AG08395 (cell line): ENCODE measurements at places on chromosomes 2 and 18.

DNA sequence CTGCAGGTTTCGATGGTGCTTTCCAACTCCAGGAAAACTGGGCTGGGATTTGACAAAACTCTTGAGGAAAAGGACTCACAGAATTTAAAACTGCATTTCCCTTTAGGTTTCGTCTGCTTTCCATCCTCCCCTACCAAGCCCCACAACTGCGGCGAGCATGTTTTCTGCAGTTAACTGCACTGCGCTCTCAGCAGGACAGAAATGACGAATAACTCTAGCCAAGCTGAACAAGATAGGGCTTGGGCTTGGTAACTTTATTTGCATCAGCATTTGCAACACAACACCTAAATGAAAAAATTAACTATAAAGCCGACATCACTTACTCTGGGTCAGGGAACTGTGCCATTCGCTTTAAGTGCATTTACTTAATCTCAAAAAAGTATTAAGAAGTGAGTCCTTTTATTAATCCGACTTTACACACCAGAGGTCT lies 669 bp upstream of the PIKFYVE start:
- peak; percentile 13 for DNase-seq

DNA sequence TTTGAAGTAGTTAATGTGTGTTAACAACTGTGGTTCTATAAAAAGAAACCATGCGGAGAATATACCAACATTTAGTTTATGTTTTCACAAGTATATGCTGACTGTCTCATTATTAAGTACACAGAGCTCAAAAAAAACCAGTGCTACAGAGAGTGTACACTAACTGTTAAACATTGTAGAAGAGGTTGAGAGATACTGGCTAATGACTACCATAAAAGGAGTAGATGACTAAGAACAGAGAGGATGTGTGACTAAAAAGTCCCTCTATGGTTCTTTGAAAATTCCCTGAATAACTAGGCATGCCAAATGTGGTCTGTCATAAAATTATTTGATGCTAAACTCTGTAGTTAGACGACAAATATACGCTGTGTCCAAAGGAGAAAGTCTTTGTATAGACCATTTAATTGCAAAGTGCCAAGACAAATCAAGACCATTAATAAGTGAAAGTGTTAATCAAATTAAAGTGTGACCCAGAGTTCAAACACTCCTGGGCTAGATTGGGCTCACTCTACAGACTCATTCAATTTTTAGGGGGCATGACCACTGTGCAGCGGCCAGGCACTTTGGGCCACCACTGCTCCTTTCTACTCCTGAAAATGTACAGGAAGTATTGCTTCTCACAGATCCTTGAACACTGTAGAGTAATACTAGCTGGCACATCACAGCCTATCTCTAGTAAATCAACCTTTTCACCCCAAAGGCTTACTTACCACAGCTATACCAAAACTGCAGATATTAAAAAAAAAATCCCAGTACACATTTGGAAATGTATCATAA lies 45.1 kb upstream of the SERTAD2 start:
- DNase-seq = peak; percentile 89

- DNase-seq = no peak
Observed at GRCh38 chr2:221524158-221524557, 47.9 kb downstream of the EPHA4 start.

GRCh38 chr18:36321658-36322407 lies 24.3 kb downstream of the FHOD3 start:
- DNase-seq = peak; percentile 35

- no peak for DNase-seq
Observed at GRCh38 chr2:70750320-70750719, 17.7 kb downstream of the ADD2 start.

DNA sequence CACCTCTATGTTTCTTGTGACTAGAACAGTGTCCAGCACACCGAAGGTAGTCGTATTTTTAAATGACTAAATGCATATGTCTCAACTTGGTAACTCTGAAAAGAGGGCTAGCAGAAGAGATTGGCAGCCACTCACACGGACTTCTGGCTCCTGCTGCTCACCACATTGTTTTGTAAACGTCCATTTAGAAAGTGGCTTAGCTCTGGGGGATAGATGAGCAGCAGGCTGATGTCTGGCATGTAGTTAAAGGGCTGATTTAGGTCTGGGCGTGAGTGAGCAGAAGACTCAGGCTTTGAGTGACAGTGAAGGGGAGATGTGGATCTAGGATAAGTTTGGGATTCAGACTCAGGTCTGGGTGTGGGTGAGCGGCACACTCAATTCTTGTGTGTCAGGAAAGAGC lies 372.9 kb upstream of the HS6ST1 start:
- no peak for DNase-seq

DNA sequence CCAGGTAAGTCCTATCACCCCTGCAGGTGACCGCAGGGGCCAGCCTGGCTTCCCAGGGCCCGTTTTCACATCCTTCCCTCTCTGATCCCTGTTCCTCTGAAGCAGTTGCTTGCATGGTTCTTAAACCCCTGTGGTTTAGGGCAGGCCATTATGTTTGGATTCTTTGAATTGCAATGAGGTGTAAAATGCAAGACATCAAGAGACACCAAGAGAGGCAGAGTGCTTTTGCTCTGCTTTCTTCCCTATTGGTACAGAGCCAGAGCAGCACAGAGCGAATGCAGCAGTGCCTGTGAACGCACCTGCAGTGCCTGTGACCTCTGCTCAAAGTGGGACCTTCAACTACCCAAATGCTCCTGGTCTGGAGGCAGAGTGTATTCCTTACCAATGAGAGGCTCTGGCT lies 7.6 kb downstream of the RFX8 start:
- DNase-seq = no peak

- DNase-seq = peak; percentile 89
Observed at GRCh38 chr18:45589356-45590035, 25.8 kb upstream of the SLC14A2 start.

DNA sequence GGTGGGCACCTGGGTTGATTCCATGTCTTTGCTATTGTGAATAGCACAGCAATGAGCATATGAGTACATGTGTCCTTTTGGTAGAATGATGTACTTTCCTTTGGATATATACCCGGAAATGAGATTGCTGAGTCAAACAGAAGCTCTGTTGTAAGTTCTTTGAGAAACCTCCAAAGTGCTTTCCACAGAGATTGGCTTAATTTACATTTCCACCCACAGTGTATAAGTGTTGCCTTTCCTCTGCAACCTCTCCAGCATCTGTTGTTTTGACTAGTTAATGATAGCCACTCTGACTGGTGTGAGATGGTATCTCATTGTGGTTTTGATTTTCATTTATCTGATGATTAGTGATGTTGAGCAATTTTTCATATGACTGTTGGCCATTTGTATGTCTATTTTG lies 194.8 kb downstream of the ZNF804A start:
- no peak for DNase-seq

DNA sequence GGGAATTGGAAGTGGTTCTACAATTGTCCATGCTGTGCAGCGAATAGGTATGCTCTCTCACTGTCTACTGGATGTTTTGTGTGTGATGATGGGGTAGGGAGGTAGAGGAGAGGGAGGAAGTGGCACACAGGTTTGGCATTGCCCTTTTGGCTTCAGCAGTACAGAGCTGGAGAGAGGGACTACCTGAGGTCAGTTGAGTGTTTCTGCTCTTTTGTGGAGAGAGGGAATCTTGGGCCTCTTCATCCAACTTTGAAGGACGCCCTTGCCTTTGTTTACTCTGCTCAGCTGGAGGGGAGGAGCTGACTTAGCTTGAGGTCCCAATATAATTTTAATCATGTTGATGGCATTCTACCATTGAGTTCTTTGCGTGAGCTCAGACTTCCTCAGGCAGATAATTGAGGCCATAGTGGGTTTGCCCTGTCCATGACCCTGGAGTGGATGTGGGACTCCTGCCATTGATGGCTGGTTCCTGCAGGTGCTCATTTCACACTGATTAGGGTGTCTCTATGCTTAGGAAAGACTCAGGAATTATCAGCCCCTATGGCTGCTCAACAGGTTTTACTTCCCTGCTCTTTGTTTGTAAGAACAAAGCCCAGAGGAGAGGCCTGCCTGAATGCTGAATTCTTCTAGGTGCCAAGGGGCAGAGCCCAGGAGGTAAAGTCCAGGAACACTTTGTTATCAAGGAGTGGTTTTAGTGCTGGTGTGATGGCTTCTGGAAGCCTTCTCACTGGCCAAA lies 7.2 kb downstream of the RPIA start:
- DNase-seq = no peak

DNA sequence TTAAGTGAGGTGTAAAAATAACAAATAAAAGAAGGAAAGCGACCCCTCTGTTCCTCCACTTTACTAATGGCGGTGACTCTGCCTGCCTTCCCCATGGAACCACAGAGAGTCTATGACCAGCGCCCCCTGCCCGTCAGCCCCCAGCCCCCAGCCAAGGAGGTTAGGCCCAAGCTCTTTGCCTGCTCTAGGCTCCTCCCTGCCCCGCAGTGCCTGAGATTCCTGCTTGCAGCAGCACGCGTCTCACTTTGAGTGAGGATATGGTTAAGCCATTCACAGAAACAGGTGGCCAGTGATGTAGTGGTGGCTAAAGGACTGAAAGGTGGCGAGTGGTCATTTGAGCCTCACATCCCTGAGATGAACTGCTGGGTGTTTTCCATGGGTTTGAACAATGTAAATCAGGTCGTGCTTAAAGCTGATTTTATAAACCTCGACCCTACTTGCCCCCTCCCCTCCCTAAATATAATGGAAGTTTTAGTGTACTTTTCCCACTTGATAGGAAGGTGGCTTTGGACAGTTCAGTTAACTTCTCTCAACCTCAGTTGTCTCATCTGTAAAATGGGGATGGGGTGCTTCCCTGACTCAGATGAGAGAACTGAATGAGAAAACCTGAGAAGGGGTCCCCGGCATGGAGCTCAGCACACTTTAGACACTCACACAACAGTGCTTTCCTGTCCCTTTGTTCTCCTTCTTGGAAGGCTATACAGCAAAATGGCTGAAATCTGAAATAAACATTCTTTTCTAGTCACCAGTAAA lies 46.5 kb downstream of the IL1RL2 start:
- DNase-seq = no peak

DNA sequence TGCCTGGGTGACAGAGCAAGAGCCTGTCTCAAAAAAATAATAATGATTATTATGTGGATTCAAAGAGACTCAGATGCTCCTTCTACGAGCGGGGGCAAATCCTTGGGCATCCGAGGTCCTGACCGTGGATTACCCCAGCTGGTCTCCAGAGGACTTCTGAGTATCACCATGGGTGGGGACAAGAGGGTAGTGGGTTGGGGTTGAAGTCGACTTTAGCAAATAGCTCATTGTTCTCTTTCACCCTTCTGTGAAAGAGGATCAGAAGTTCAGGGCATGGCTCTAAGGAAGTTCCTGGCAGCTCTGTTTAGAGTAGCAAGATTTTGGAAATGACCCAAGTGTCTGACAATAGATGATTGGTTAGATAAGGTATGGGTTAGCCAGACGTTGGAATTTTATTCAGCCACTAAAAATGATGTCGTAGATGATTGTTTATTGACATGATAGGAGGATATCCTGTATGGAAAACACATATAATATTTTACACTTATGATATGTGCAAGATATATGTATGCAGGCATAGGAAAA lies 59.0 kb upstream of the SPRED2 start:
- no peak for DNase-seq

DNA sequence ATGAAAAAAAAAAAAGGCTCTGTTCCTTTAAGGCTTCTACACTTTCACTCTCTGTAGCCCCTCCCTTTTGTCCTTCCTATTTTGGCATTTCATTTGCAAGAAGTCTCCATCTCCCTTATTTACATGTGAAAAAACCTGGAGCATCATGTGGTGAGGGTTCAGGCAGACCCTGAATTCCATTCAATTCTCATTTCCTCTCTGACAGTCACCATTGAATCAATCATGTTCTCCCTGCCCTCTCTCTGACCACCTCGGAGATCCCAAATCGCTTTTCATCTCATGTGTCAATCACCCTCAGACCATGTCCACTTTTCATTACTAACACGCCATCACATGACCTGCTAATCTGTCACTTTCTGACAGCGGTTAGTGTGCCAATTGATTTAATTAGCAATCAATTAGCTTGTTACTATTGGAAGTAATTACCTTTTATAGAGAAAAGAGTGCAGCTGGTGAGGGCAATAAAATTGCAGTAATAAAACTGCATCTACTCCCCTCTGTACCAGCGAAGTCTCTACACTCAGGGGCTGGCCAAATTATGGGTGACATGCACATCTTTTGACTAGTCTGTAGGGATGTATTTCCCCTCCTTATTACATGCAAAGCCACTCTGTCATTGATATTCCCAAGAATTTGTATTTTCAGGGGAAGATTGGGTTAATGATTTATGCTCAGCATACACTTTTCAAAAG lies 317.4 kb downstream of the EN1 start:
- DNase-seq = no peak

GRCh38 chr2:191929288-191929687 lies 82.4 kb upstream of the CAVIN2 start:
- DNase-seq = no peak

GRCh38 chr2:18005411-18005810 lies 126.9 kb downstream of the KCNS3 start:
- no peak for DNase-seq

GRCh38 chr2:222978850-222979249 lies 73.1 kb upstream of the KCNE4 start:
- no peak for DNase-seq

DNA sequence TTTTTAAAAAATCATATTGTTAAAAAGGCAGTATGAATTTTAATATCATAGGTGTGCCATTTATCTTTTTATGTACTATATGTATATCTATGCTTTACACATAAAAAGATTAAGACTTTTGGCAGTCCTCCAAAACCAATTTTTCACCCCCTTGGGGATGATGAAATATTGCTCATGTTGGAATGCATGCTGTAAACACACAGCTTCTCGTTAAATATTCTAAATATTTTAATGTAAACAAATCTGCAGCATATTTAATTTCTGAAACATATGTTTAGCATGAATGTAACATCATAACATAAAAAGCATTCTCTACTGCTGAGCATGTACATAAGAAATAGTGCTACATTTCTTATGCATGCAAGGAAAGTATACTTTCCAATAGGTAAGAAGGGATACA lies 484.3 kb upstream of the LRATD1 start:
- no peak for DNase-seq

- DNase-seq = no peak
Observed at GRCh38 chr2:23350041-23350791, 34.8 kb upstream of the KLHL29 start.

- no peak for DNase-seq
Observed at GRCh38 chr18:6069539-6069938, 174.2 kb upstream of the TMEM200C start.

GRCh38 chr2:188610827-188611226 lies 319.2 kb downstream of the GULP1 start:
- DNase-seq = no peak

DNA sequence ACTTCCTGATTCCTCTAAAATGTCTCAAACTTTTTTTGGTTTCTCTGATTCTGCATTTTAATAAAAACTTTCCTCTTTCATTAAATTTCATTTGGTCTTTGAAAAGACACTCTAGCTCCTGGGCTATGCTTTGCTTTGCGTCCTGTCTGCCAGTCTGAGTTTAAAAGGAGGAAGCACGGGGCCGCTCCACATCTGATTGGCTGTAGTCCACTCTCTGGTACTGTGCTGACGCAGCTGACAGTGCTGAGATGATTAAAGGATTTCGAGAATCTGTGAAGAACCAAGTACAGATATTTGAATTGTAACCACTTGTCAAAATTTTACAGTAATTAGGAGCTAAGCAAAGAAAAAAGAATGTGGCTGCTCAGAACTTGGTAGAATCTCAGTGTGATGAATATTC lies 199.6 kb upstream of the HNMT start:
- DNase-seq = no peak

- DNase-seq = no peak
Observed at GRCh38 chr18:65610939-65611338, 139.9 kb upstream of the CDH7 start.
